Body of pancreas (tissue), 4 donors: ENCODE measurements at places on chromosomes 3 and 15. TPM values are rescaled to one million over a fixed set of nuclear protein-coding genes. Genes with fewer than 3 reads are reported as not detected.

CATSPER2 gene
- 8.3 TPM for total RNA-seq

TNNC1 gene
- 0.99 TPM for total RNA-seq

SLC27A2 gene
- 4.6 TPM for total RNA-seq

MCF2L2 gene
- not detected for total RNA-seq

THSD4 gene
- total RNA-seq: 16.1 TPM

SCG5 gene
- 49.4 TPM for total RNA-seq

C2CD4B gene
- 142 TPM for total RNA-seq

TLR9 gene
- total RNA-seq: not detected

GOLIM4 gene
- total RNA-seq: 32.6 TPM

ANKRD63 gene
- not detected for total RNA-seq

GOLGA6L7 gene
- total RNA-seq: not detected

MESP2 gene
- total RNA-seq: 1.8 TPM

FAM174B gene
- total RNA-seq: 59.9 TPM

CEMIP gene
- 1.6 TPM for total RNA-seq

STRIT1 gene
- not detected for total RNA-seq

COPG1 gene
- 62.6 TPM for total RNA-seq

SMCO1 gene
- total RNA-seq: not detected

ZNF619 gene
- 3.0 TPM for total RNA-seq

FGF12 gene
- total RNA-seq: 2.3 TPM

SCAANT1 gene
- not detected for total RNA-seq

COLQ gene
- 5.3 TPM for total RNA-seq

AAGAB gene
- 13.5 TPM for total RNA-seq

KLHL6 gene
- 1.6 TPM for total RNA-seq

GRM2 gene
- 0.99 TPM for total RNA-seq

RTP3 gene
- total RNA-seq: not detected

ELL3 gene
- total RNA-seq: 4.9 TPM

TIMP4 gene
- total RNA-seq: 41.5 TPM

KBTBD12 gene
- 3.4 TPM for total RNA-seq

CD86 gene
- total RNA-seq: 2.9 TPM

PRR20G gene
- total RNA-seq: not detected

PPARG gene
- total RNA-seq: 44.2 TPM

PATL2 gene
- total RNA-seq: 1.0 TPM
